ENCODE measurements at places on chromosomes 16 and 17.

DNA sequence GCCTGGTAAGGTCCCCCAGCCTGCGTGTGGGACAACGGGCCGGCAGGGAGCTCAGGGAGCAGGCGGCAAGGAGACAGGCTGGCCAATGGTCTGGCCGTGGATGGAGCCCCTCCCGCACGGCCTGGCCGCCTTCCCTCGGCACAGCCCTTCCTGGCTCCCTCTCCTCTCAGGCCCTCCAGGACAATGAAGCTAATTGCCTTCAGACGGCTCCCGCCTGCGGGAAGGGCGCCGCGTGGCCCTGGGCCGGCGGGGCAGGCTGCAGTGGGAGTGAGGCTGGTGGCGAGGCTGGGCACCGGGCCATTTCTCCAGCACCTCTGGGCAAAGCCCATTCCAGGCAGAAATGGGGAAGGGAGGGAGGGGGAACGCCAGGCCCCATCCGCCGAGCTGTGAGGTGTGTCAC is 50.9 kb downstream of the ENGASE start:
- DNase-seq = no peak

GRCh38 chr17:9016941-9017552 is 4.3 kb upstream of the NTN1 start:
- DNase-seq = no peak

DNA sequence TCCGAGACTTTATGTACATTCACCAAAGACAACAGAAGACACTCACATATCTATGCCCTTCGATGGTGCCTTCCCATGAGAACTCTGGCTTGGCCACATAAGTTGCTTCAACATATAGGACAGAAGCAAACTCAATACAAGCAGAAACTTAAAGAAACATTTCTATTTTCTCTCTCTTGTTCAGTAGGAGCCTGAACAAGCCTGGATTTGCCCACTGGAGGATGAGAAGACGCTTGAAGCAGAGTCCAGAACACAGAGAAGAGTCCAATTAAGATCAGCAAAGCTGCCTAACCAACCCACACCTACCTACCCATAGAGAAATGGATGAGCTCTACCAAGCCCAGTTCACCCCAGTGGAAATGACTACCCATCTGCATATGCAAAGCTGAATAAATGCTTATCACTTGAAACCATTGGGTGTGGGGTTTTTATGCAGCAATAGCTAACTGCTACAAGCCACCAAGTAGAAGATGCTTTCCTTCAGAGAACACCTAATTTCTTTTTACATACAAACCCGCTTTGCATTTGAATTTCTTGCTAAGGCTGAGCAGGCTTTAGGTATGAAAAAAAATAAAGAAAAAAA is 337.9 kb upstream of the DYNLRB2 start:
- no peak for DNase-seq

- DNase-seq = no peak
These were observed 2.3 kb upstream of the CDH11 start for GRCh38 chr16:65124212-65124548.

DNA sequence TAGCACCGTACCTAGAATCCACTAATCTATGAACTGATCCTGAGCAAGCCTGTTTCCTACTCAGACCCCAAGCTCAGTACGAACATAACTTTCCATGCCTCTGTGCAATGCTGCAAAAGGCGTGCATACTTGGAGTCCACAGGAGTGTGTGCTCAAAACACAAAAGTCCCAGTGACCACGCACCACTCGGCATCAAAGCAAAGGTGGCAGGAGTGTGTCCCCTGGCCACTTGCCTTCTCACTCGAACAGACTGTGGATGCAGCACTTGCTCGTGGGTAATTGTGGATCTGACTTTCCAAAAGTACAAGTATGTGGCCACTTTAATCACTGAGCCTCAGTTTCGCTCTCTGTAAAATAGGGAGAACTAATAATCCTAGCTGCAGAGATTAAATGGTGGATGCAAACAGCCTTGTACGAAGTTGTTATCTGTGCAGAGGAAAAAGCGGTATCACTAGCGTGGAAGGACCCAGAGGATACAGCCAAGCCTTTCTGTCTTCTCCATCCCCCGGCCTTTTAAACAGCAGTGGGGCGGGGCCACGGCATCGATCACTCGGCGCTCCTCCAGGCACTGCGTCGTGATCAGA is 311 bp upstream of the KDM8 start:
- DNase-seq = no peak

- no peak for DNase-seq
These were observed 19.3 kb downstream of the CRISPLD2 start for GRCh38 chr16:84839054-84839453.

GRCh38 chr16:86919078-86919477 is 340.7 kb downstream of the FOXL1 start:
- DNase-seq = no peak

GRCh38 chr16:54443352-54443751 is 156.8 kb upstream of the IRX3 start:
- DNase-seq = no peak

DNA sequence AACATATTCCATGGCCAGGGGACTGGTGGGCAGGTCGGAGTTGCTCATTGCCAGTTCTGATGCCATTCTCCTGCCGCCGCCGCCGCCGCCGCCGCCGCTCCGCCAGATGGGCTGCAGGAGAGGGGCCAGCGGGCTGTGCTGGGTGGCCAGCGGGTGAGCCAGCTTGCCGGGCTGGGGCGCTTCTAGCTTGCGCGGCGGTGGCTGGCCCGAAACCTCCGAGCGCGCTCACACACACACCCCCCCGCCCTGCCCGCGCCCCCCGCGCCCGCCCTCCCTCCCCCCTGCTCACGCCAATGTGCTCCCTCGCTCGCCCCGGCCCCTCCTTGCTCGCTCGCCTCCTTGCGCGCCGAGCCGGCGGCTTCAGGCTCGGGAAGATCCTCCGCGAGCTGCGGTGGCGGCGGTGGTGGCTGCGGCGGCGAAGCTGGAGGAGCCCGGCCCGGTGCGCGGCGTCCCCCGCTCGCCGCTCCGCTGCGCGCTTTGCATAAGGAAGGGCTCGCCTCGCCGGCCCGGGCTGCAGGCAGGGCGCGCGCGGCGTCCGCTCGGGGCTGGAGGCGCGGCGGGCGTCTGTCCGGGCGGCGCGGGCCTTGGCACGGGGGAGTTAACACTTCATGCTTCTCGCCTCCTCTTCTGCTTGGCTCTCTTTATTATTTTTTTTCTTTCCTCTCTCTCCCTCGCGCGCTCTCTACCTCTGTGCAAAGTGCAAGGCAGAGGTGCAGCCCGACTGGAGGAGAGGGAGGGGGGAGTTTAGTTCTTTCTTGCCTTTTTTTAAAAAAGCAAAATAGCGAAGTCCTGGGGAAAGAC is 500 bp downstream of the MAF start:
- DNase-seq = no peak

DNA sequence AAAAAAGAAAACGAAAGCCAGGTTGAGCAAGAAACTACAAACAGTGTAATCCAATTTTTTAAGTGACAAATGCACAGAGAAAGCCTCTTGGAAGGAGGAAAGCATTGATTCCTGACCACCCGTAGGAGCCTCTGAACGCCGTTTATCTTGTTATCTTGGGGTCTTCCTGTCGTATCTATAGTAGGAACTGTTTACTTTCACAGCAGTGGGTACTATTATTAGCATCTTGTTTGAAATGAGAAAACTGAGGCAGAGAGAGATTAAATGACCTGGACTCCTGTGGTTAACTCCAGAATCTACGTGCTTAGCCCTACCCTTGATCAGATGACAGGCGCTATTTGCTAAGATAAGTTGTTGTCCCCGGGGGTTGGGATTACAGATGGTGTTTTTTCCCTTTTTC is 196.7 kb upstream of the FOXF1 start:
- no peak for DNase-seq

DNA sequence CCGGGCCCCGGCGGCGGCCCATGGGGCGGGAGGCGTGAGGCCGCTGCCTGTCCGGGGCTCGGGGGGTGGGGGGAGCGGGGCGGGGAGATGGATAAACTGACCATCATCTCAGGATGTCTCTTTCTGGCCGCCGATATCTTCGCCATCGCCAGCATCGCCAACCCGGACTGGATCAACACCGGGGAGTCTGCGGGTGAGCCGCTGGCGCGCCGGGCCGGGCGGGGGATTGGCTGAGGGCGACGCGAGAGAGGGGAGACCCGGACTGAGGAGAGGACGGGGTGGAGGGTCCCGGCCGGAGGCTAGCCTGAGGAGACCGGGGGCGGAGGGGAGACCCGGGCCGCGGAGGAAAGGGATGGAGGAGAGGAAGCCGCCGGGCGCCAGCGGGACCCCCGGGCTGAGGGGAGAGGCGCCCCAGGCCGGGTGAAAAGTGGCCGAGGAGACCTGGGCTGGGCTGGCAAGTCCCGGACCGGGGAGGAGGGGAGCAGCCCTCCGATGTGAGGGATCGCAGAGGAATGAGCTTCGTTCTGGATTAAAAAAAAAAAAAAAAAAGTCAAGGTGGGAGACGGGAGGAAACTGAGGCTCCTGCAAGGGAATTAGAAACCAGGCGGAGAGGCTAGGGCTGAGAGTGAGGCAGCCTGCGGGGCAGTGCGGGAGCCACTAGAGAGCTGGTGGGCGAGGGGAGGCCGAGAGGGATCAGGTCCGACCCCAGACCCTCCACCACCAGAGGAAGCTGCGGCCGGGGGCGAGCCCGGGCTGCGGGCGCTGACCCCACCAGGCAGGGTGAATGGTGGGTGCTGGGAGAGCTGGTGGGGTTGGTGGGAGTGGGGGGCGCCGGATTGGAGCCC is 526 bp downstream of the MOSMO start:
- DNase-seq = no peak

GRCh38 chr16:86241681-86242080 is 268.6 kb upstream of the FOXF1 start:
- peak; percentile 54 for DNase-seq

DNA sequence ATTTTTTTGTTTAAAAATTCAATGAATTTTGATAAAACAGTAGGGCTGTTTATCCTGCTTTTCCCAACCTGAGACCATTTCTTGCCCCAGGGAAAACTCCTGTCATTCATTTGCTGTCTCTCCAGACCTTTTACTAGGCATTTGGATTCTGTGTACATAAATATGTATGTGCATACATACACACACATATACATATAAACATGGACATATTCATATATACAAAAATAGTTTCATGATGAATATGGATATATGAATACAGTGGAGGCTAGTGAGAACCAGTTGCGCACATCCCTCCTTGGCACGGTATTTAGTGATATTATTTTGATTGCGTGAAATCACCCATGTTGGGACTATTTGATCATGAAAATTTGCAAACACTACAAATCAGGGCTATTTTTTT is 269.9 kb downstream of the BCAS3 start:
- no peak for DNase-seq

- no peak for DNase-seq
These were observed 16.6 kb downstream of the MRTFB start for GRCh38 chr16:14087590-14088154.

- no peak for DNase-seq
These were observed 69.8 kb upstream of the PLCG2 start for GRCh38 chr16:81709016-81709900.

DNA sequence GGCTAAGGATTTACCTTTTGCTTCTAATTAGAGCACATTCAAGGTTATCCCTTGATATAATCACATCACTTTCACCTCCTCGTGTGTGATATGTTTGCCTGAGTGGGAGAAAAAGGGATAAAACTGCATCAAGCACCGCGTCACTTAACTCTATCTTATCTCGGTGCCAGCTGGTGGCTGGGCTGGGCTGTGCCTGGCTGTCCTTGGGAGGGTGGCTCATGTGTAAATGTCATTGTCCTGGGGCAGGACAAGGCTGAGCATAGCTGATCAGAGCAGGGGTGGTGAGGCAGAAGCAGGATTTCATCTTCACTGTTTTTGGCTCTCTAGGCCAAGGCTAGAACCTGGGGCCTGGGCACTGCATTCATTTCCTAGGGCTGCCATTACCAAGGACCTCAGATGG is 105.3 kb downstream of the RAP1GAP2 start:
- no peak for DNase-seq

- no peak for DNase-seq
These were observed 9.5 kb upstream of the GUCY2D start for GRCh38 chr17:7992924-7993323.

All from right atrium auricular region (tissue), 2 donors.